ENCODE measurements at places on chromosomes 3 and 15.

DNA sequence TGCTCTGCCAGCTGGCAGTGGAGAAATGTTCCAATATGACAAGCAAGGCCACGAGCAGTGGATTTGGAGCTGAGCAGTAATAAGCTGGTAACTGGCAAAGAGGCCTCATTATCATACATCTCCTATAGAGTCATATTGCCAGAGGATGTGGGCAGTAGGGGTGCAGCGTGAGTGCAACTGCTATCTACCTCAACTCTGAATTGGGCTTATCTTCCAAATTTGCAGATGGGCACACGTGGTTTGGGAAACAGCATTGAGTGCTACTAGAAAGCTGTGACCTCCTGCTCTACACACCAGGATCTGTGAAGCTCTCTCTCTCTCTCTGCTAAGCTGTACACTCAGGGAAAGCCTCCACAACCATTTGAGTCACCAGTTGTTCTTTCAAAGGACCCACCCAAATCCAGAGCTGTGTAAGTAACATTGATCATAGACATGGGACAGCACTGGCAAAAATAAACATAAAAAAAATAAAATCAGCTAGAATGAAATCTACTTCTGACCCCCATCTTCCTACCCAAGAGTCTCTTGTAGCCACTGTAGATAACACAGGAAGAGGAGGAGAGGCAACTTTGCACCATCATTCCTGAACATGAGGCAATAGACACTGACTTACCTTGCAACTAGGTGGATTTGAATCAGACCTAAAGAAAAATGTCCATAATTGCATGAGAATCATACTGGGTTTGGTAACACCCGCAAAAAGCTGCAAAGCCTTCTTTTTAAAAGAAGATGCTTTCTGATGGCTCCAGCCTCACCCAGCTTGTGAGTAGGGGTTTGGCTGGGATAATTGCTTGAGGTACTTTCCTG lies 82.9 kb upstream of the THBS1 start:
- no peak for DNase-seq

GRCh38 chr3:71723452-71724170 lies 1.6 kb downstream of the EIF4E3 start:
- peak; percentile 70 for DNase-seq

DNA sequence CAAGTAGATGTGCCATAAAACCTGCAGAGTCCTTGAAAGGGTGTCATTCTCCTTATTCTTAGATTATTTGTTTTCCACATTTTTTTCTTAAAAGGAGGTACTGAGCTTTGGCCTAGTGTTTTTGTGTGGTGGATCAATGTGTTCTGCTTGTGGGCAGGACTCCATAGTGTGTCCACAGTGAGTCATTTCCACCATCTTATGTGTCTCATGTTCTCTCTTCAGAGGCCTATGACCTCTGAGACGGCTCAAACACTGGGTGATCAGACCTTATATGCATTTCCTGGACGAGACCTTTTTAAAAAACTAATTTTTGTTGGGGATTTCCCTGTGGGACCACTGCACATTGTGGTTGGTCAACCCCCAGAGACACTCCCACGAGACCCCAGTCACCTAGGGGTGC lies 93.4 kb downstream of the CHCHD4 start:
- no peak for DNase-seq

DNA sequence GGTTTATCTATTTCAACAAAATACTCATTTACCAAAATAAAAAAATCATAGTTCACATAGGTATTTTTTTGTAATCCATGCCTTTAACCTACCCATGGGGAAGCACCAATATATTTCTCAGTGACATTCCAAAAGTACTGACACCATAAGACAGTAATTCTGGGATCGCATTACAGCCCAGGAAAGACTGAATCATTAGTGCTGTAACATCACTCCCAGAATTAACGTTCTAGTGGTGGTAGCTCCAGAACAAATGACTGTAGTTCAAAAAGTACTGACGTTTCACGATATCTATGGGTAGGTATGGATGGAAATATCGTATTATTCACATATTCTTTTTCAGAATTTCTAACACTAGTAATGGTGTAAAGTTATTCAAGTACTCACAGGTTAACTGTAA lies 54.3 kb upstream of the NEK10 start:
- DNase-seq, result no peak

GRCh38 chr15:45732662-45733061 lies 97.8 kb downstream of the SQOR start:
- no peak for DNase-seq
